ENCODE measurements at places on chromosomes 7 and 10.

DNA sequence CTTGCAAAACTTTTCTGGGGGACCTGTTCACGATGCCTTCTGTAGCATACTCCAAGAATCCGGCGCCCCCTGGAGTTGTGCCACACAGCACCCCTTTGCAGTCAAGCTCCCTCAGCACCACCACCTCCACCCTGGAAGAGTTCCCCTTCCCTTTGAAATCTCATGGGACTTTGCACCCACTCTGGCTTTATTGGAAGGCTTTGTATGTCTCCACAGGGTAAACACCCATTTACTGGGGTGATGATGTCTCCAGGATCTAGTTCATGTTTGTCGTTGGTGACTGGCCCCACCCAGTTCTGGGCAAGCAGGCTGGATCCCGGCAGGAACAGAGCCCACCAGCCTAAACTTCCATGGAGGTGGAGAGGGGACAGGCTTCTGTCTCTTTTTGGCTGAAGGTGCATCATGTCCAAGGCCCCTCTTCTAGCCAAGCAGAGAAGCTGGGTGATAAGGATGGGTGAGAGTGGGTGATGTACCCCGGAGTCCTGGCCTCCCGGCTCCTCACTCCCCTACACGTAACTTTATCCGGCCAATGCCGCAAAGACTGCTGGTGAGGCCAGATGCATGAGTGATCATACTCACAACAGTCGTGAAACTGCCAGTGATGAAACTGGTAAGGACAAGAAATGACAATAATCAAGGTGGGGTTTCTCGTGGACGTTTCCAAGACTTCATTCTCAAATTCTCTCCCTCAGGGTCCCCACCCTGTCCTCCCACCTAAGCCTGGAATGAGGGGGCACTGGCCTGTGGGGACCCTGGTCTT lies 695 bp upstream of the CLDN4 start:
- no peak for DNase-seq

DNA sequence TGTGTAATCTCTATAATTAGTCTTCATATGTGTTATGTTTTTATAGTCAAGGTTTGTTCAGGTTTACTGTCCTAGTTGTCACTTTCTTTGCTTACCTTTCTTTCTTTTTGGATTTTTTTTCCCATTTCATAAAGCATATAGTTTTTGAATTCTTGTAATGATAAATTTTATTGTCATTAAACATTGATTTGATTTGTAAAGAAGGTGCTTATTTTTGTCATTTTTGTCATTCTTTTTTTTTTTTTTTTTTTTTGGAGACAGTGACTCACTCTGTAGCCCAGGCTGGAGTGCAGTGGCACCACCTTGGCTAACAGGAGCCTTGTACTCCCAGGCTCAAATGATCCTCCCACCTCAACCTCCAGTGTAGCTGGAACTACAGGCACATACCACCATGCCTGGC lies 9.6 kb upstream of the MINDY3 start:
- no peak for DNase-seq

GRCh38 chr7:28748346-28748745 lies 209.8 kb downstream of the TRIL start:
- no peak for DNase-seq

DNA sequence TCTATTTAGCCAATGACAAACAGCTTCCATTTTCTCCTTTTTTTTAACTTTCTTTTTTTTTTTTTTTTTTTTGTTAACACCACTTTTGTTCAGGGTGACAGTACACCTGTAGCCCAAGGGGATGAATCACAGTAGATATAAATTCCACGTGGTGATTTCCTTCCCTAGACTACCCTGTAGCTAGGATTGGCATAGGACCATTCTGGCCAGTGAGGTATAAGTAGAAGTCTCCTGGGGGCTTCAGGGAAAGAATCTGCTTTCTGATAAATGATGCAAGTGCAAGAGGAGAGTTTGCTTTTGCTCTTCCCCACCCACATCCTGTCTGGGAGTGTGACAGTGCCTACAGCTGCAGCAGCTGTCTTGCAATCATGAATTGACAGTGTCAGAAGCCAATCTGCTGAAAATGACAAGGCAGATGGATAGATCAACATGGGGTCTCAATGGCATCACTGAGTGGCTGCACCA lies 63.2 kb upstream of the TOMM7 start:
- DNase-seq: peak; percentile 61

DNA sequence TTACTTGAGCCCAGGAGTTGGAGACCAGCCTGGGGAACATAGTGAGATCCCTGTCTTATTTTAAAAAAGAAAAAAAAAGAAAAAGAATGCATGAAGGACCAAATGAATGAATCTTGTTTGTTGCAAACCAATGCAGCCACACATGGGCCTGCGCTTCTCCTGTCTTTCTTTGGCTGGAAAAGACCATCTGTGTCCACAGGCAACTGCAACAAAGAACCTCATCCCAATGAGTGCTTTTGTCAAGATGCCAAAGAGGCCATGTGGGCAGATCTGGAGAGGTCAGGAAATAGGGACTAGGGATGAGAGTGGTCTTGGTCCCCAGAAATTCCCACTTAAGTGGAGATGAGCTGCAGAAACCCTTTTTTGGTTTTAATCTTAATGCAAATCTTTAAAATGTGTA lies 49.8 kb upstream of the DUSP5 start:
- DNase-seq: no peak

GRCh38 chr10:23053036-23053435 lies 42.3 kb upstream of the MSRB2 start:
- DNase-seq: no peak

DNA sequence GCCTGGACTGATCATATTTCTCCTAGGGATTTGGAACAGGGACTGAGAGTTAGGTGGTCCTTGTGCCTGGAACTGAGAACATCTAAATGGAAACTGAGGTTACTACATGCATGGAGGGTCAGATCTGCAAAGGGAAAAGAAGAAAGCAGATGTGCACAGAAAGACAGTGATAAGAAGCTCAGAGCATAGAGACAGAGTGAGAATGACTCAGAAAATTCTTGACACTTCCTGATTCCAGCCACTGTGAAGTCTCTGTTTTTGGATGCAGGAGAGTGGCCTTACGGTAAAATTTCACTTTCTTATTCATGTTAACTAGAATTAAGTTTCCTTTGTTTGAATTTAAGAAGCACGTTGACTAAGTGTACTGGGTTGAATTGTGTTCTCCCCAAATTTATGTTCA lies 241.7 kb downstream of the TMEM26 start:
- DNase-seq: no peak

DNA sequence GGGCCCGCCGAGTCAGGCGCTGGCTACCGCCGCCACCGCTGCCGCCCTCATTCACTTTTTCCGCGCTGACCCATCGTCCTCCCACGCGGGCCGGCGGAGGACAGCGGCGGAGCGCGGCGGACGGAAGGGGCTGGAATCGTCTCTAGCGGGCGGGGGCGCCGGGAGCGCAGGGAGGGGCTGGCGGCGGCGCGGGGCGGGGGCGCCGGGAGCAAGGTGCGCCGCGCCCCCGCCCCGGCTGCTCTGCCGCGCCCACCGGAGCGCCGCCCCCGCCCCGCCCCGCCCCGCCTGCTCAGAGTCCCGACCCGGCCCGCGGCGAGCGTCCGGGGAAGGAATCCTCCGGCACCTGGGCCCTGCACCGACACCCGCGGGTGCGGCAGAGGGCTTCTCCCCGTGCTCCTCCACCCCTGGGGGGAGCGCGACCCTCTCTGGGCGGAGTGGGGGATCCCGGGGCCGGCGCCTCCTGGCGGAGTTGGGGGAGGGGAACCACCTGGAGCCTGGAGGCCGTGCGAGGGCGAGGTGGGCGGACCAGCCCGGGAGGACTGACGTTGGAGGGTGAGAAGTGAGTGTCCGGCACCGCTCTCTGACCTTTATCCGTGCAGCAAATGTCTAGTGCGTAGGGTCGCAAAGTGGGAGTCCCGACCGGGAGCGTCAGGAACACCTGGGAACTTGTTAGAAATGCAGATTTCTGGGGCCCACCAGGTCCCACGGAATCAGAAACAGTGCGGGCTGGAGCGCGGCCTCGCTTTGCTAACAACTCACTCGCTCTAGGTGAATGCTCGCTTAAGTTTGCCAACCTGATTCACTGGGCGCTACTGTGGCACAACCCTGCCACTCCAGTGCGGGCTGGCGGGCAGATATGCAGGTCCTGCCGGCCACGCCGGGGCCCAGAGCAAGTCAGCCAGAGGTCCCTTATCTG lies at the start of gene COBL:
Gene COBL (minus strand): TSS at position 144 of the 916 bp plus-strand sequence. CDS start 176 bp downstream, outside the sequence.
- DNase-seq: no peak

DNA sequence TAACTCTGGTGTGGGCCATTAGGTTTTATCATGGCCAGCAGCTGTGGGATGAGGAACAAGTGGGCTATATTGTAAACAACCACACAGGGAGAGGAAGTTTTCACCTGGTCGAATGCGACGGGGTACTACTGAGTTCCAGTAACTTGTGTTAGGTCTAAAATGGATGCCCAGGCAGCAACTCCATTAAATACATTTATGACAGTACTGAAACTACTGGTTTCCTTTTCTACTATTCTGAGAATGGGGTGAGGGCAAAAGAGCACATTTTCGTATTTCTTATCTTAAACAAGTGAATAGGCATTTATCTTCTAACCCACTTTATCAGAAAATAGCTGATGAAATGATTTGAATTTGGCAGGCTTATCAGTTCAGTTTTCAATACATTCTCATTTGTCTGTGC lies 109.7 kb downstream of the C1GALT1 start:
- DNase-seq: no peak

DNA sequence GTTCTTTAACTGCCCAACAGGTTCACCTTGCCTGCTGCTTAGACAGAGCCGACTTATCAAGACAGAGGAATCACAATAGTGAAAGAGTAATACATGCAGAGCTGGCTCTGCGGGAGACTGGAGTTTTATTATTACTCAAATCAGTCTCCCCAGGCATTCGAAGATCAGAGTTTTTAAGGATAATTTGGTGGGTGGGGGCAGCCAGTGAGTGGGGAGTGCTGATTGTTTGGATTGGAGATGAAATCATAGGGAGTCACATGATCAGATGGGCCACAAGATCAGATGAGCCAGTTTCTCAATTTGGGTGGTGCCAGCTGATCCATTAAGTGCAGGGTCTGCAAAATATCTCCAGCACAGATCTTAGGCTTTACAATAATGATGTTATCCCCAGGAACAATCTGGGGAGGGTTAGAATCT lies 131.3 kb downstream of the AKR1D1 start:
- no peak for DNase-seq

DNA sequence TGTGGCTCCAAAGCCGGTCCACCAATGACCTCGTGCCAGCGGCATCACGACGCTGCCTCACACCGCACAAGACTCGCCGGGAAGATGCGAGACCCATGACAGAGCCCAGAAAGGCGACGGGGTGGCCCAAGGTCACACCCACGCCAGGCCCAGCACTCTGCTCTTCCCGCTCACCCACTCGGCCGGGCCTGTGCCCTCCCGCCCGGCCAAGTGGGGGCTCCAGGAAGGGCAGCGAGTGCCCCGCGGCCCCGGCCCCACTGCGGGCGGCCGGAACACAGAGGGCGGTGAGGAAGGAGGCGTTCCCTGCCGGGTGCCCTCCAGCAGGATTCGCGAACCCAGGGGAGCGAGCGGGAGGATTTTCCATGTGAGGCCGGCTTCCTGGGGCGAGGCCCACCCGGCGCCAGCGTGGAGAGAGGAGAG lies 56.3 kb downstream of the PDGFA start:
- no peak for DNase-seq

DNA sequence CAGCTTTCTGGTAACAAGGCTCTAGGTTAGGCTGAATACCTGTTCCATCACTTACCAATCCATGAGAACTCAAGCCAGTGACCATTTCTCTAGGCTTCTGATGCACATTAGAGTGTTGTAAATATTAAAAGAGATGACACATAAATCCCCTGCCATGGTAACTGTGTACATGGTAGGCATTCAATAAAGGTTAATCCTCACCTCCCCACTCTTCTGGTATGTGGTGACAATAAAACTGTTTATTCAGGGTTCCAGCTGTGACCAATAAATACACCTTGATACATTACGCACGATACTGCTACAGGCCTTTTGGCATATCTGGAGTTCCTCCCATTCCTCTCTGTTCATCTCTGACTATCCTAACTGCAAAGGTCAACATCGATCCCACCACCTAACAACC lies 171.9 kb downstream of the SRPK2 start:
- no peak for DNase-seq

DNA sequence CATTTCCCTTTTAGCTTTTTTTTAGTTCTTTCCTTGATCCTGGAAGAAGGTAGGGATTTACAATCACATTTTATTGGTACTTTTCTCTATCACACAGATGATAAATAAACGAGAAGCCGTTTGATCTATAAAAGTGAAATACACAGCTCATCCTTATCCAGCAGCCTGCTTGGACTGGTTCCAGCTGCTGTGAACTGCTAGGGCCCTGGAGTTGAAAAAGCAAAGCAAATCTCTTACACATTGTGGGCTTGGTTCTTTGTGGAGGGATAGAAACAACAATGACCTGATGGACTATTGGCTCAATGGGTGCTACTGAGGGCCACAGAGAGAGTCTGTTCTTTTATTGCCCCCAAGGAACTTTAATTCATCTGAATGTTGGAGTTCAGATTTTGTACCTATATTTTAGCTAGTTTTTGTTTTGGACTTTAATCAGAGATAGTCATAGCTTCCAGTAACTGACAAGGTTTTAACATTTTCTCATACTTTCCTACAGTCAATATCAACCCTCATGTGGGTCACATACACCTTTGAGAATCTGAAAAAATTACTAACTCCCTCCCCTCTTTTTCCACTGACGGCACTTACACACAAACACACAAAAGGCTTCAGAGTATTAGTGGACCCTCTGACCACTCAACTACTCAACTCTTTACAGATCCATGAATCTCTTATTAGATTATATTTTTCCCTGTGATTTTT lies 91.6 kb upstream of the CCDC6 start:
- DNase-seq: no peak

DNA sequence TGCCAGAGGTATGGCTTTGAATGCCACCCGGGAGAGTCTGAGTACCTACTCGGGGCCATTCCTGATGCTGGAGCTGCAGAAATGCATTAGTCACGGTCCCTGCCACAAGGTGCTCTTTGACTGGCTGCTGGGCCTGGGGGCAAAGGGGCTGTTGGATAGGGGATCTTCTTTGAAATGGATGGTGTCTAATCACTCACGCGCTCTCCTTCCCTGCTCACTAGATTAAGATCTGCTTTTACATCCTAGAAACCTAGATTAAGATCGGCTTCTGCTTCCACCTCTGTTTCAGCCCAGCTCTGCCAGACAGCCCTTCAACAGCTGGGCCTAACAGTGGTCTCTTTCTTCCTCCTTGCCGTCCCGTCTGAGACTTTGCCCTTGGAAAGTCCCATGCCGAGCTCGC lies 57.2 kb downstream of the PAX2 start:
- no peak for DNase-seq

- DNase-seq: no peak
Measured at GRCh38 chr7:154412105-154412504, 359.9 kb downstream of the DPP6 start.

DNA sequence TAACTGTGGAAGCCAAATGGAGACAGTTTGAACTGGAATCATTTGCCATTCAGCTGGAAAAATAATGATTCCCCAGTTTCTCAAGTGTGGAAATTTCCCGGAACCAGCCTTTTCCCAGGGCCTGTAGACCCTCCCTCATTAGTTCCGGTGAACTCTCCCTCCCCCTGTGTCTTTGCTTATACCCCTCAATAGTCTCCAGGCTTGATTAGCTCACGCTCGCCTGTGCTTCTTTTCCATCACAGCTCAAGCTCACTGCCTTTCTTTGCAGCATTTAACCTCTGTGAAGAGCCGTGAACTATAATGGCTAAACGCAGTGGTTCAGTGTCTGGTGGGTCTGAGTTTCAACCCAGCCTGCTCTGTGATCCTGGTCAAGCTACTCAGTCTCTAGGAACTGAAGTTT lies 690.8 kb downstream of the INHBA start:
- DNase-seq: no peak

Measured in stimulated activated CD4-positive, alpha-beta T cell treated with anti-CD3 and anti-CD28 coated beads, Interleukin-15, amount 100 ng/mL, for 48 hours (primary cell).